ENCODE measurements at places on chromosomes 4 and X.

DNA sequence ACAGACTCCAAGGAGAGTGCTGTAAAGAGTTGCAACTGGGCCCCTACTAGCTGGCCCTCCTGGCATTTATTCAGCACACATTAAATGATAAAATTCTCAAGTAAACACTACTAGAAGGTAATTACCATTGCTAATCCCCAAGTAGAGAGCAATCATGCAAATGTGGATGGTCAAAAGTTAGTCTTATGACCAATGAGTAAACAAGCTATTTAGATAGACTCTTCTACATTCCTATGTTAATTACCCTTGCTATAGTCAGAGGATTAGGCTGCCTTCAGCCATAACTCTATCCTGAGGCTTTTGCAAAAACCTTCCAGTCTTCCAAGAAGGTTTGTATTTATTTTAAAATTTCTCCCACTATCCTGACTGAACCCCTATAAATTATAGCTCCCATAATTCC is 28.3 kb upstream of the HPGD start:
- no peak for DNase-seq

DNA sequence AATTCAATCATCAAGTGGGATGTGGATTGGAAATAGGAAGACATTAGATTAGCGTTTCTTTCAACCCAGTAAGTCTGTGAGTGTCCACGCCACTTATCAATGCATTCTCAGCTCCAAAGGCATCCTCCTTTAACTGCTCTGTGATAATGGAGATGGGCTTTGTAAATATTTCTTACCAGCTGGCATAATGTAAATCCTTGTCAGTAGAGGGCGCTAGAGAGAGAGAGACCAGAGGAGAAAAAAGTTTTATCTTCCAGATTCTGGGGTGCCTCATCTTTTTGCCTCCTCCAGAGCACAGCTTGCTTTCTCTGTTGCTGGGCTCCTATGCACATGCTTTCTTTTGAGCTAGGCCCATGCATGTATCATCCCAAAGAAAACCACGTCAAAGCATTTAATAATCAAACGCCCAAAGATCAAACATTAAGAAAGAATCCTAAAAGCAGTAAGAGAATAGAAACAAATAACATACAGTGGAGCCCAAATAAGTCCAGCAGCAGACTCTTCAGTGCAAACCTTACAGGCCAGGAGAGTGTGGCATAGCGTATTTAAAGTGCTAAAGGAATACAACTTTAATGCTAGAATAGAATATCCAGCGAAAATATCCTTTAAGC is 9.6 kb upstream of the MTMR1 start:
- DNase-seq: no peak

DNA sequence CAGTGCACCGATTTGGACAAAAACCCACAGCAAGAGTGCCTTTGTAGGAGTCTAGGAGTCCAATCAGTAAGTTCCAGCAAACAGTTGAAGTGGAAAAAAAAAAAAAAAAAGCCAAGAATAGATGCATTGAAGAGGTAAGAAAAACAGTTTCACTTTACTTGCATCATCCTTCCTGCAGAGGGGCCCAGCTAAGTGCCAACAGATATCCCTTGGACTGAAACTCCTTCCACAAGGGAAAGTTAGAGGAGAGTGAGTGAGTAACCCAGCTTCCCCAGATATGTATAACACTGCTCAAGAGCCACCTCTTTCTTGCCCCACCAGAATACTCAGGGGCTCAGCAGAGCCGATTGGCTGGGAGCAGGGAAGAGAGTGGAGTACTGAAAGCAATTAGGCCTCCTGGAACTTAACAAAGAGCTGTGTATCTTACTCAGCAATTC is 617.7 kb upstream of the SMIM31 start:
- DNase-seq: no peak

DNA sequence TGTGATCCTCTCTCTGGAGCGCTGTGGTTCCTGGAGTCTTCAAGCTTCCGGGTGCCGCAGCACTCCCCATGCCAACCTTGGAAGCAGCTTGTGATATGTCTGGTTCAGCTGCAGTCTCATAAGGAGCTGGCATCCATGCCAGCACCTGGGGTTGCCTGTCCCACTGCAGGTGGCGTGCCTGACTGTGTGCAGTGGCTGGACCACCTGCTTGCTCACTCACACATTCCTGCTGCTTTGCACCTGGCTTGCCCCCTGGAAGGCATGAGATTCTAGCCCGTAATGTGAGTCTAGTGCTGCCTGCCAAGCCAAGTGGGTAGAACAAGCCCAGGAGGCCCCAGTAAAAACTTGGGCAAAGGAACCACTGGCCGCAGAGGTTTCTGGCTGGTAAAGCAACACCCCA is 687.2 kb upstream of the AADAT start:
- DNase-seq: no peak

- DNase-seq: no peak
Measured at GRCh38 chr4:10055871-10056270, 34.6 kb upstream of the SLC2A9 start.

DNA sequence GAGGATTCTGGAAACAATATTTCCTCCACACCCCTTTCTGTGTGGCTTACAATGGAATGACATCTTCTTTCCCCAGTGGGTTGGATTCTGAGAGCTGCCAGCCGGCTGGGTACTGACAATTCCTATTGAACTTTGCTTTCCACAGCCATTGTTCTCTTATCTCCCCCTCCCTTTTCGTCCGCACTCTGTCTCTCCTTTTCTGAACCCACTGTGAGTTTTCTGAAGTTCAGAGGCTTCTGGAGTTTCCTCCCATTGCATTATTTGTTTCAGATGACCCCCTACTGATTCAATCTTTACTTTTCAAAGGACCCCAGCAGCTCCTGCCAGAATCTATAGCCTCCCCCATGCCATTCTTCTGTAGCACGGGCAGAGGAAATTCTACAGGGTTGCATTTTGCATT is 10.4 kb downstream of the SMPX start:
- no peak for DNase-seq

DNA sequence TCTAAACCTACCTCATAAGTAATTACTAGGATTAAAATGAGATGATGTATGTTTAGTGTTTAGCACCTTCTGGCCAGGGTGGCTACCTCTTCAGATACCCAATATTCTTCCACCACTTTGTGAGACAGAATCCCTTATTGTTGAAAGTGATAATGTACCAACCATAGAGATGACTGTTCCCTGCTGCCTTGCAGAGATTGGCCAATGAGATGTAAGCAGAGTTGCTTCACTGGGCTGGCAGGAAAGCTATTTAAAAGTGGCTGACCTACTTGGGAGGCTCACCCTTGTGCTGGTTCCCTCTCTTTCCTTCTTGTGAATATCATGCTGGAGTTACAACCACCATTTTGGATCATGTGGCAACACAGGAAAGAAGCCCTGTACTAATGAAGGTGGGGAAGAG is 58.9 kb downstream of the TMEM154 start:
- no peak for DNase-seq

DNA sequence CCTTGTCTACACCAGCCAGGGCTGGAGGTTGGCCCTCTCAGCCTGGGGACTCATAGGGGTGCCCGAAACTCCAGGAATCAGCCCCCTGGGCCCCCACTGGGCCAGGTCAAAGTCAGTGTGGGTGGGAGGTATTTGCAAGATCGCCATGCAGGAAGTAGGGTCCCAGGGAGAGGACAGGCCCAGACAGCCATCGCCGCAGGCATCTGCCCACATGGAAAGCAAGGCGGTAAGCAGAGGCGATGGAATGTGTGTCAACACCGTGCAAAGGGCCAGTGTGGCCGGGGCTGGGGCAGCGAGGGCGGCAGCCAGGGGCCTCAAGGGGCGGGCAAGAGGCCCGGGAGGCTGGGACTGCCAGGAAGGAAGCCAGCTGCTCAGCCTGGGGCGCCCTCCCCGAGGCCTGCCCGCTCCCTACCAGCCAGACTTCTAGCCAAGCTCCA is 19.3 kb upstream of the DUSP9 start:
- no peak for DNase-seq

DNA sequence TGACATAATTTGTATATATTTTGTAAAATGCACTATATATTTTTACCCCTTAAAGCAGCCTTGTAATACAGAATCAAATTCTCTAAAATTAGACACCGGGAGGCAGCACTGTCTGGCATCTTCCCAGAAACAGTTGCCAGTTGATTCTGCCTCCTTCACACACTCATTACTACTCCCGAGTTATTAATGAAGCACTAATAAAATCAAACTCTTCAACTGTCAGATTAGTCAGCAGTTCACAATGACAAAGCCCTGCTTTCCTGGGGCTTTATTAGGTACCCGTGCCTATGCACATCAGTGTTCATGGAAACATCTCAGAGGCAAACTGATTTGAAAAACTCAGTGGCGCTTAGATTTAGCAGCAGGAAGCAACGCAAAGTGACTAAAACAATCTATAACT is 103.5 kb upstream of the VEGFC start:
- no peak for DNase-seq

- DNase-seq: no peak
Measured at GRCh38 chr4:93649828-93650227, 178.7 kb upstream of the ATOH1 start.

DNA sequence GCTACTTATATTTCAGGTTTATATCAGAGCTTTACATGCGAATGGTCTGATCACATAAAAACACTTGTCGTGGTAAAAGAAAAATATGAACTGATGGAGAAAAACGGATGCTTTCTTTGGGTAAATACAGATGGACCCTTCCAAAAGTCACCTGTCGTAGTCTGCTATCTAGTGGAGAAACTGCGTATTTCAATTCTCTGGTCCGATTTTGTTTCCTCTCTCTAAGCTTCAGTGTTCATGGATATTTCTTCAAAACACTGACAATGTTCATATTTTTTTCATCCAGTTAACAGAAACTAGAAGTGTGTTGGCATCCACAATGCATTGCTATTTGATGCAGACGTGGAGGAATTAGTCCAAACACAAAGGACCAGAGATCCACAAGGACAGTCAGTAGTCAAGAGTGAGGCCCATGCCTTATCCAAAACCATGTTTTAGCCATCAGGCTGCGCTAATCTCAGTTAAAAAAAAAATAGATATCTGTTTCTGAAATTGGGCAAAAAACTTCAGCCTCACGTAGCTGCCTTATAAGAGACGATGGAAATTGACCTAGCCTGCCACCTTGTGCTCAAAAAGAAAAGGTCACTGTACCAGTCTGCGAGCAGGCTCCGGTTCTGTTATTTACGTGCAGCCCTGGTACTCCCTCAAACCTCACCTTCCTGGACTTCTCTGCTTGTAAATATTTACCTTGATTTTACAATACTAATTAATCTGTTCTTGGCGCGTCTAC is 16.0 kb downstream of the MEPE start:
- DNase-seq: peak; percentile 3

GRCh38 chr4:48212165-48212564 is 57.5 kb downstream of the TEC start:
- no peak for DNase-seq

- DNase-seq: no peak
Measured at GRCh38 chr4:4677556-4678522, 136.0 kb upstream of the STX18 start.

DNA sequence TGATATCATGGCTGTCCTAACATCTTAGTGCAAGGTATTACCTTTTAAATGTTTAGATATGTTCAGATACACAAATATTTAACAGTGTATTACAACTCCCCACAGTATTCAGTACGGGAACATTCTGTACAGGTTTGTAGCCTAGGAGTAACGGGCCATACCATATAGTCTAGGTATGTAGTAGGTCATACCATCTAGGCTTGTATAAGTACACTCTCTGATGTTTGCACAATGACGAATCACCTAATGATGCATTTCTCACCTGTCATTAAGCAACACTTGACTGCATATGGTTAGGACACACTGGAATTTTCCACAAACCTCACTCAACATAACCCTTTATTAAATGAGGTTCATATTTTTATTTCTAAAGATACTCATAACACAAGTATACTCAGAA is 67.7 kb downstream of the THOC2 start:
- no peak for DNase-seq

GRCh38 chr4:40848940-40849339 is 99.2 kb downstream of the NSUN7 start:
- no peak for DNase-seq

DNA sequence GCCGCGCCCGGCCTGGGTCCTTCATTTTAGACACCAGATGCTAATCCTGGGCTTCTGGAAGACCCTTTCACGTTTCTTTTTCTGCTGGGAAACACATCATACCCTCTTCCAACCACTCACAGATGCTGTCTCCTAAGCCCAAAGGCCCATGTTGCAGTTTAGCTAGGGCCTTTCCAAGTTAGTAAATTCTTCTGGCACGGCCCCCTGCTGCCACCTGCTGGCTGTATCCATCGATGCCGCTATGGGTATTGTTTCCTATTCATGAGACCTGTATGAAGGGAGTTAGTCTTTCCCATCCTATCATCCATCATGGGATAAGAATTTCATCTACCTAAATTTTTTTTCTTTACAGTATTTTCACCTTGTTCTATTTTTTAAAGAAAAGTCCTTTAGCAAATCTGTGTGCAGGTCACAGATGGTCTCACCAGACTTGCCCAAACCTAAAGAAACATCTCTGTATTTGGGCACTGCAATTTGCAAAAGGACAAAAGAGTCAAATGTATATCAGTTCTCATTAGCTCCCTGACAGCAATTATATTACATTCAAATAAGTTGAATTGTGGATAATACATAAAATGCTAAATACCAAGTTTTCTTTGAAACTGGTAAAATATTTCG is 37.8 kb upstream of the SLC9A7 start:
- peak; percentile 41 for DNase-seq

GRCh38 chr4:68906780-68907137 is 44.8 kb downstream of the UGT2A3 start:
- no peak for DNase-seq

DNA sequence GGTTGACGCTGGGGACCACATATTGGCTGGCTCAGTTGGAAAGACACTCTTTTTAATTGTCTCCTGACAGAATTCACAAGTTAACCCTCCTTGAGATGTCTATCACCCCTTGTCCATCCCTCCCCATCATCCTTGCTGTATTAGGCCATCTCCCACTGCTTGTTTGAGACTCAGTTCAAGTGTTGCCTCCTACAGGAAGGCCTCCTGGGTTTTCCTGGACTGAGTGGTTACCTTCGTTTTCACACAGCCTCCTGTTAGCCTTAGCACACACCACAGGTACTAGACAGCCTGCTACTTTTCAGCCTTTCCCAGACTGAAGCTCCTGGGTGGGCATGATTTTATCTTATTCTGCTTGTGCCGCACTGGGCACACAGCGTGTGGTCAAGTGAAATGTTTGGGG is 145.3 kb upstream of the STX18 start:
- no peak for DNase-seq

- no peak for DNase-seq
Measured at GRCh38 chrX:23803931-23804381, 21.0 kb downstream of the SAT1 start.

DNA sequence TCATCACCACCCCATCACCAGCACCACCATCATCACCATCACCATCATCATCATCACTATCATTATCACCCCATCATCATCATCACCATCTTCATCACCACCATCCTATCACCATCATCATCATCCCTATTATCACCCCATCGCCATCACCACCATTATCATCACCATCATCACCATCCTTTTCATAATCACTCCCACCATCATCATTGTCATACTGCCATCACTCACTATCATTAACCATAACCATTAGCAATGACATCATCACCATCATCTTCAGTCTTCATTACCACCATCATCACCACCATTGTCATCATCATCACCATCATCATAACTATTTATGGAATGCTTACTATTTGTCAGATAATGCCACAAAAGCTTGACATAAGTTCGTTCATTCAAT is 35.7 kb downstream of the CRMP1 start:
- no peak for DNase-seq

GRCh38 chr4:19074036-19074435 is 1052.5 kb upstream of the LCORL start:
- no peak for DNase-seq

GRCh38 chr4:103012551-103012950 is 7.0 kb downstream of the SLC9B1 start:
- DNase-seq: no peak

- no peak for DNase-seq
Measured at GRCh38 chr4:45482346-45482745, 641.5 kb downstream of the GABRG1 start.

- no peak for DNase-seq
Measured at GRCh38 chr4:168577624-168578023, 80.8 kb downstream of the PALLD start.

Data from T follicular helper cell (primary cell).